ENCODE measurements at places on chromosomes 1 and 21.

DNA sequence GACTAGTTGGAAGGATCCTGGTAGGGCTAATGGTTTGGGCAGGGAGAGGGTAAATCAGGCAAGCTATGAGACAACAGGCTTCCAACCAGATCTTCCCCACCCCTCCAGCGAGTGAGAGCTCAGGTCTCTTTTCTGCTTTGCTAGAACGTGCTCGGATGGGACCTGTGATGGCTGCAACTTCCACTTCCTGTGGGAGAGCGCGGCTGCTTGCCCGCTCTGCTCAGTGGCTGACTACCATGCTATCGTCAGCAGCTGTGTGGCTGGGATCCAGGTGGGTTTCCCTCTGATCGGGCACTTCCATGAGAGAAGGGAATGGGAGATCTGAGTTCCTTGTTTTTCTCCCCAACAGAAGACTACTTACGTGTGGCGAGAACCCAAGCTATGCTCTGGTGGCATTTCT lies 14.0 kb upstream of the SARS1 start:
- DNase-seq, result no peak

- DNase-seq, result no peak
Measured at GRCh38 chr1:240941701-240942370, 329.9 kb upstream of the GREM2 start.

DNA sequence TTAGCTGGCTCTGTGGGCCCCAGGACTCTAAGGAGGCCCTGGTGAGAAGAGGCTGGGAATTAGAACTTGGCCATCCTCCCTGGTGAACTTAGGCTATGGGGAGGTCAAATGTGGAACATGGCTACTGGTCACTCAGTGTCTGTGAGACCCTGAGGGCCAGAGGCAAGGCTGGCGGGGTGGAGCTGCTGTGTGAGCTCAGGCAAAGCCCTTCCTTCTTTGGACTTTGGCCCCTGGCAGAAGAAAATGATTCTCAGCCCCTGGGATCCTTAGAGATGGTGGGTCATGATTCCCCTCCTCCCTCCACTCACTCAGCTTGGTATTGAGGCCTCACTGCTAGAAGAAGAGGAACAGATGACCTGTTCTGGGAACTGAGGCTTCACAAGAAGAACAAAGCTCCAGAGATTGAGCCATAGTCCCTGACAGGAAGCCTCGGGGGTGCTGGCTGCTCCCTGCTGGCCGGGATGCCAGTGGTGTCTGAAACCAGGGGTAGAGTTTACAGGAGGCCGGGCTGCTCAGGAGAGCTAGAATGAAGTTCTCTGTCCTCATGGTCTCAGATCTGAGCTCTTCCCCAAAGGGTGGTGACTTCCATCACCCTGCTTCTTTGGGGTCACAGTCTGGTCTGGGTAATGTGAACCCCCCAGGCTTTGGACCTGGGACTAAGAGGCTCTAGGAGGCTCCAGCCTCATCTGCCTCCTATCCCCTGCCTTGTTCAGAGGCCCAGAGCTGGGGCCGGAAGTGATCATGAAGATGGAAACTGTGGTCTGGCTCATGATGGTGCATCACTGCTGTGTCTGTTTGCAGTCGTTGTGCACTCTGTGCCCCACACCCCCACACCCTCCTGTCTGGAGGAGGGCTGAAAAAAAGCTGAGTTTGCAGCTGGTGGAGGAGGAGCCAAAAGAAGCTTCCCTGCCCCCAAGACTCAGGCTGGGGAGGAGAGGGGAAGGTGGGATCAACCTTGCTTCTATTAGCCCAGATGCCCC lies 905 bp downstream of the BTBD19 start:
- DNase-seq, result no peak

GRCh38 chr1:227838181-227838580 lies 22.7 kb downstream of the PRSS38 start:
- DNase-seq, result no peak

GRCh38 chr1:156285437-156285836 lies 1.3 kb downstream of the TMEM79 start:
- no peak for DNase-seq

All from vagina (tissue), 2 donors.